ENCODE measurements at places on chromosomes 2 and 18.

- peak; percentile 57 for DNase-seq
These were observed 163.5 kb downstream of the UXS1 start for GRCh38 chr2:106030287-106031268.

DNA sequence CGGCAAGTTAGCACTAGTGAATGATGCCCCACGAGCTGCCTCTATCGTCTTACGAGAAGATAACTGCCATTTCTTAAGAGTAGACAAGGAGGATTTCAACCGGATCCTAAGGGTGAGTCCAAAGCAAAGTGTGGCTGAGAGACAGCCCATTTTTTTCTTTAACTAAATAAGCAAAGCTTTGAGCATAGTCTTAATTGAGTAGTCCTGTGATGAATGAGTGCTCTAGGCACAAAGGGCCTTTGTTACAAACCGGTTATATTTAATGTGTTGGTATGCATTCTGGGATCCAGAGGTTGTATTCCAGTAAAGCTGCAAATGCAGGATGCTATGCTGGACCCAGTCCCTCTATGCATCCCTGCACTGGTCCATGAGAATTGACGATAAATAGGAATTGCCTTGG is 86.9 kb upstream of the MAP3K20 start:
- no peak for DNase-seq

DNA sequence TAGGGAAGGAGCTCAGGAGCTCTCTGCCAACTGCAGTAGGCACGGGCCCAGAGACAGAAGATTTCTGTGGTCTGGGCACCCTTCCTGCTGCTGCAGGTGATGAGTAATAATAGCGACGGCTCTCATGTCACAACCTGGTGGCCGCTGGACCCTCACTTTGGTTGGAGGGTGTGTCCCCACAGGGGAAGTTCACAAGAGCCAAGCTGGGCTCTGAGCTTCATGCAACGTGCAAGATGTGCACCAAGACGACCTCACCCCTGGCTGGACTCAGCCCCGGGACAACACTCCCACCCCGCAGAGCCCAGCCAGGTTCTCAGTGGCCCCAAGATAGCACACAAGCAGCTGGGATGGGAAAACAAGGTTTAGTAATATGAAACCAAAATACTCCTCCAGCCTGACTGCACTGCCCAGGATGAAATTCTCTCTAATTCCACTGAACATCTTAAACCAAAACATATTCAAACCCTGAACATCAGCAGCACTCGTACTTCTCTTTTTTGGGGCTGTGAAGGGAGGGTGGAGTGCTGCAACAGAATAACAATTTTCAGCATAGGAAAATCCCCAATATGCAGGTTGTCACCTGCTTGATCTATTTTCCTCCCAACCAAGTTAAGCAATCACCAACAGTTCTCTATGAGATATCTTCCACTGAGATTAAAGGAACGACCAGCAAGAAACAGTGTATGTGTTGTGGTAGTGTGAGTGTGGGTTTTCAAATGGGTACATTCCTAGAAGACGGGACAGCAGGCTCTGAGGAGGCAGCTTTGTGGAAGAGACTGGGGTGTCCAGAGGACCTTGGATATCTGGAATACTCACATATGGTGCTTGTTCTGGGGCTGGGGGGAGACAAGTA is 26.5 kb downstream of the BCL2 start:
- no peak for DNase-seq

DNA sequence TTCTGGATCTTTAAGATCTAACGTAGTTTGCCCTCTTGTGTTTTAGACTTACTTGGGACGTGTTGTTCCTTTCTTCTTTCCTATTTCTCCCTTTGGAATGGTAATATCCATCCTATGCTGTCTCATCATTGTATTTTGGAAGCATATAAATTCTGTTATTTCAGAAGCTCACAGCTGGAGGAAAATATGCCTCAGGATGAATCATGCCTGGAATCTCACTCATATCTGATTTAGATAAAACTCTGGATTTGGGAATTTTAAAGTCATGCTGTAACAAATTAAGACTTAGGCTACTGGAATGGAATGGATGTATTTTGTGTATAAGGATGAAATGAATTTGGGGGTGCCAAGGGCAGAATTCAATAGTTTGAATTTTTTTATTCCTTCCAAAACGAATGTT is 245.2 kb upstream of the GULP1 start:
- DNase-seq: no peak

- no peak for DNase-seq
These were observed 5.5 kb upstream of the MGAT4A start for GRCh38 chr2:98736464-98736889.

DNA sequence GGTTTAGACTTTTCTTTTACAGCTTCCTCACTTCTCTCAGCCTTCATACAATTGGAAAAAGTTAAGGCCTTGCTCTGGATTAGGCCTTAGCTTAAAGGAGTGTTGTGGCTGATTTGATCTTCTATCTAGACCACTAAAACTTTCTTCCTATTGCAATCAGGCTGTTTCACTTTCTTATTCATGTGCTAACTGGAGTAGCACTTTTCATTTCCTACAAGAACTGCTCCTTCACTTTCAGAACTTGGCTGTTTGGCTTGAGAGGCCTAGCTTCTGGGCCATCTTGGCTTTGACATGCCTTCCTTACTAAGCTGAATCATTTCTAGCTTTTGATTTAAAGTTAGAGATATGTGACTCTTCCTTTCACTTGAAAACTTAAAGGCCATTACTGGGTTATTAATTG is 114.3 kb downstream of the ARHGEF4 start:
- no peak for DNase-seq

DNA sequence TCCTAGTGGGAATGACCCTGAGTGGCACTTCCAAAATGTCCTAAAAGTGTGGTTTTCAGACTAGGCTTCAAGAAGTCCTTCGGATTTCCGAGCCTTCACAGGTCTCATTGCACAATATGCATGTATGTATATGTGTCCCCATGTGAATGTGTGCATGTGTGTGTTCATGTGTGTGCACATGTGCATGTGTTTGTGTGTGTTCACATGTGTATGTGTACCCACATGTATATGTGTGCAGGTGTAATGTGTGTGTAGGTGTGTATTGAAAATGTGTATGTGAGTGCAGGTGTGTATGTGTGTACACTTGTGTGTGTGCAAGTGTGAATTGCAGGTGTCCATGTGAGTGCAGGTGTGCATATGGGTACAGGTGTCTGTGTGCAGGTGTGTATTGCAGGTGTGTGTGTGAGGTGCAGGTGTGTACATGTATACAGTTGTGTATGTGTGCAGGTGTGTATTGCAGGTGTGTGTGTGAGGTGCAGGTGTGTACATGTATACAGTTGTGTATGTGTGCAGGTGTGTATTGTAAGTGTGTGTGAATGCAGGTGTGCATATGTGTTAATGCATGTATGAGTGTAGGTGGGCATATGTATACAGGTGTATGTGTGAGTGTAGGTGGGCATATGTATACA is 124.4 kb upstream of the EPB41L3 start:
- DNase-seq: no peak

DNA sequence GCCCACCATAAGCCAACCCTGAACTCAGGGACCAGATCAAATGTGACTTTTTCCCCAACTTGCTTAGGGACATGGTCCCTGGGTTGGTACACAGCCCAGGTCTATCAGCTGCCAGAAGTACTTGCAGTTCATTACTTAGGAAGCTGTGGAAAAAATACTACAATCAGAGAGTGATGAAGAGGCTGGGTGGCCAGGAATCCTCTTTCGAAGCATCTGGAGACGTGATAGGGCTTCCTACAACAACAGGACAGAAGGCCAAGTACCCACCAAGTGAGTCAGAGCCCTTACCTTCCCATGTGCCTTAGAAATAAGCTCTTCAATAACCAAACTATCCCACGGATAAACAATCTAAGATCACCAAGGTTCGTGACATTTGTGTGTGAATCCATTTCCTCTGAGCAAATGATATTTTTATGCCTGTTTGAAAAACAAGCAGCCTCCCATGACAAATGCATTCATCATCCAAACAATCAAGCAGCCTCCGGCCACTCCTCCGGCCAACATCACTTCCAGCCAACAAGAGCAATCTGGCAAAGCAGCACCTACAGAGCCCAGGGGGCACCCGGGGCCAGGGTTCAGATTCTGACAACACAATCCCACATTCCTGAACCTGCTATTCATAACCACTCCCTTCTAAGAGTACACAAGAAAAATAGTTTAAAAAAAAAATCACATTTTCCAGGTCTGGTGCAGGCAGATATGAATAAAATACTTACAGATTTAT is 26.4 kb downstream of the TBC1D8 start:
- DNase-seq: peak; percentile 96

- no peak for DNase-seq
These were observed 1.6 kb upstream of the POLI start for GRCh38 chr18:54267701-54268100.

DNA sequence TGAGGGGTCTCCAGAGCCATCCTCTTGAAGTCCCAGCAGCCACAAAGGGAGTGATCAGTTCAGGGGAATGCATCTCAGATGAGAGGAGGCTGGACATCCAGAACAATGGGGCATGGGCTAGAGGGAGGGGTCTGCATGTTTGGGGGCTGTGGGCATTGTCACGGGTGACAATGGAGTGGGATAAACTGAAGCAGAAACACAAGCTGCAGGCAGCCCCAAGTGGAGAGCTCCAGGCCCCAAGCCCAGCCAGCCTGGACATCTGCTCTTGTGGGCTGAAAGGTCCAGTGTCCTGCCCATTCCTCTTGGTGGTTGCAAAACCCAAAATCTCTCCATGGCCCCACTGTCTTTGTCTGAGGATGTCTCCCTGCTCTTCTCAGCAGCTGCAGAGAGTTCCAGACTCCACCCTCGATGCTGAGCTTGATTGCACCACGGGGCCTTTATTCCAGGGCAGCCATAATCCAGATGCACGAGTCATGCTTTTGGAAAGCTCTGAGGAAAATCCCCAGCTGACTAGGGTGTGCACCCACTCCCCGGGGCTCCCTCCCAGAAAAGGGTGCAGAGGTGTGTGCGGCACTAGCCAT is 149.4 kb downstream of the TNS1 start:
- peak; percentile 47 for DNase-seq

GRCh38 chr2:240619506-240620148 is 5.7 kb upstream of the GPR35 start:
- no peak for DNase-seq

- DNase-seq: no peak
These were observed 45.8 kb downstream of the SH3RF3 start for GRCh38 chr2:109174626-109175349.

DNA sequence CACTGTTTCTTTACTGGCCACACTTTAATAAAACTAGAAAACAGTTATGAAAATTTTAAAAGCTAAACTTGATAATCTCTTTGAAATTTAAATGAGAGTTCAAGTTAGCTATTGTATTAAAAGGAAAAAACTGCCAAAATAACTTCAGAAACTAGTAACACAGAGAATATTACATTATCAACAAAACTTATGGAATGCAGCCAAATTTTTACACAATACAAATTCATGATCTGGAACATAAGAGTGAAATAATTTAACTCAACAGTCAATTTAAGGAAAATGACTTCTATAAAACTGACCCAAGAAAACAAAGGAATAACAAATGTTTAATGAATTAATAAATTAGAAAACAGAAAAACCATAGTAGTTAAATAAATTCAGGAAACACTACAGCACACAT is 65.0 kb downstream of the TCF4 start:
- no peak for DNase-seq

DNA sequence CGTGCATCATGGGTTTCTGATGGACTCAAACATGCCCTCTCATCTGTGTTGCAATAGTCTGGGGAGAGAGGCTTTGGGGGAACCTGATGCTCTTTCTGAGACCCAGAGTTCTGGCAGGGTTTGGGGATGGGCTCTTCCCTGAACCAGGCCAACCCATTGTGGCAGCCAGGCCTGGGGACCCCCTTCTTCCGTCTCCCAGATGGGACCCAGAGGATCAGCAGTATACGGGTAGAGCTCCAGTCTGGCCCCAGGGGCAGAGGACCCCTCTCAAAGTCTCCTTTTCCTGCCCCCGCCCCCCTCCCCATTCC is 333.7 kb downstream of the DYSF start:
- no peak for DNase-seq

DNA sequence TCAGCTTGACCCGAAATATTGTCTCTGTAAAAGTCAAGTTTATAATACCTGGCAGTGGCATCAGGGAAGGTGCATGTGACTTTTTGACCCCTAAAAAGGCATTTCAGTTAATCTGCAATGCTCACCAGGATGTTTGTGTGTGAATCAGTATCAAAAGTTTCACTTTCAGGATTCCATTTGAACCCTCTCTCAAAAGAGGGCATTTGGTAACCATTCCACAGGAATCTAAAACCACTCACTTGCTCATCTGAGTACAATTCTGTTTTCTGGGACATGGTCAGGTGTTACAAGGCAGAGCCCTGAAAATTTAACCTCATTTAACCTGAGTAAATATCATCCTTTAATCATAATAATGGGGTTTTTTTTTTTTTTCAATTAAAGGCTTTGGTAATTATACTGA is 77.9 kb upstream of the KLF7 start:
- DNase-seq: no peak

- DNase-seq: no peak
These were observed 141.6 kb downstream of the RTP5 start for GRCh38 chr2:242011167-242011513.

GRCh38 chr2:240320204-240320993 is 115.1 kb upstream of the GPC1 start:
- no peak for DNase-seq

DNA sequence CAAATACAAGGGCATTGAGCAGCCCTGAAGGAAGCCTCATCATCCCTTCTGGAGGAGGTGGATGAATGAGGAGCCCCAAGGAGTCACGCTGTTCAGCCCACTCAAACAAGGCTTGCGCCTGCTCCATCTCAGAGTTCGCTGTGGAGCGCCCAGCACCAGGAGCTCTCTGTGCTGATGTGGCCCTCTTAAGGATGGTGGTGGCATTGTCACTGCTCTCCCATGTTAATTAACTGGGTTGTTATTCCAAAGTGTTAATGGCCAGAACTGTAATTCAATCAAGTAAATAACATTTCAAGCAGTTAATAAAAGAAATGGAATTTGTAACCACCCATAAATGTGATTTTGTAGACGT is 726.0 kb upstream of the RAB6C start:
- no peak for DNase-seq

All from AG09319 (cell line).